ENCODE measurements at places on chromosomes 12 and 14.
A peak's percentile ranks its signal among the peaks of the same experiment; 100 is the strongest.

DNA sequence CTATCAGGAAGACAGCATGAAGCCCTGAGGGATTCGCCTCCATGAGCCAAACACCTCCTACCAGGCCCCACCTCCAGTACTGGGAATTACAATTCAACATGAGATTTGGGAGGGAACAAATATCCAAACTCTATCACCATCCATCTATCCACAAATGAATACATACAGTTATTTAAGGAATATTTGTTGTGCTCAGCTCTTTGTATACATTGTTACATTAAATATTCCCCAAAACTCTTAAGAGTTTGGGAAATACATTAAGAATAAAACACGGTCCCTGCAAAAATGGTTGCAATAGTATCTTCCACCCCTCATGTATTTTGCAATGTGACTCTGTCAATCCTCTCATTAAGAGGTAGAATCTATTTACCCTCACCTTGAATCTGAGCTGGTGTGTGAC is 109.8 kb upstream of the PLXNC1 start:
- no peak for DNase-seq

DNA sequence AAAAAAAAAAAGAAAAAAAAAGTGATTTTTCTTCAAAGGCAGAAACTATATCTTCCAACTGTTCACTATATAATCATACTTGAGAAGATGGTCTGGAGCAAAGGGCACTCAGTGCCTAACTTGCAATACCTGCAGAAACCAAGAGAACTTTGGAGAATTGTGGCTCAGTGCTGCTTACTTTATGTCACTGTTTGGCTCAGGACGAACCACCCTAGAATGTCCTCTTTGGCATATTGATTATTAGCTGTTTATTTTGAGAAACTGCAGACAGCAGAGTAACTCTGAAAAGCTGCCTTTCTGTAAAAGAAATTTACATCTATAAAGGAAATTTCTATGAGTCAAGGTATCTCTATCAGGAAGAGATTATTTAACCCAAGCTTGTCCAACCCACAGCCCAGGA is 100.2 kb downstream of the BBS10 start:
- no peak for DNase-seq

- DNase-seq: no peak
These were observed 56.5 kb downstream of the DAD1 start for GRCh38 chr14:22532345-22533056.

DNA sequence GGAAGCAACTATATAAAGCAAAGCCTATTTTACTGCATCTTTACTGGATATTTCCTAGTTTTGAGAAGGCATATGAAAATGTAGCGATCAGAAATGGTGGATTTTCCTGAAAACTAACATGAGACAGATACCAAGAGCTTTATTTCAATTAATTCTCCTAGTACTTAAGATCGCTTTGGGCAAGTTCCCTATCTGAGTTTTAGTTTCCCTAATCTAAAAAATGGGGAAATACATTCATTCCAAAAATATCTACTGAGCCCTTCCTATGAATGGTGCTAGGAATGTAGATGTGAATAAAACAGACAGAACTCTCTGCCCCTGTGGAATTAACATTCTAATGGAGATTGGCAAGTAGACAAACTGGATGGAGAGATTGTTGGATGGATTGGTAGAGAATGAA is 8.4 kb downstream of the CATSPERB start:
- no peak for DNase-seq

- peak; percentile 48 for DNase-seq
These were observed 5.0 kb downstream of the PPTC7 start for GRCh38 chr12:110577864-110578693.

DNA sequence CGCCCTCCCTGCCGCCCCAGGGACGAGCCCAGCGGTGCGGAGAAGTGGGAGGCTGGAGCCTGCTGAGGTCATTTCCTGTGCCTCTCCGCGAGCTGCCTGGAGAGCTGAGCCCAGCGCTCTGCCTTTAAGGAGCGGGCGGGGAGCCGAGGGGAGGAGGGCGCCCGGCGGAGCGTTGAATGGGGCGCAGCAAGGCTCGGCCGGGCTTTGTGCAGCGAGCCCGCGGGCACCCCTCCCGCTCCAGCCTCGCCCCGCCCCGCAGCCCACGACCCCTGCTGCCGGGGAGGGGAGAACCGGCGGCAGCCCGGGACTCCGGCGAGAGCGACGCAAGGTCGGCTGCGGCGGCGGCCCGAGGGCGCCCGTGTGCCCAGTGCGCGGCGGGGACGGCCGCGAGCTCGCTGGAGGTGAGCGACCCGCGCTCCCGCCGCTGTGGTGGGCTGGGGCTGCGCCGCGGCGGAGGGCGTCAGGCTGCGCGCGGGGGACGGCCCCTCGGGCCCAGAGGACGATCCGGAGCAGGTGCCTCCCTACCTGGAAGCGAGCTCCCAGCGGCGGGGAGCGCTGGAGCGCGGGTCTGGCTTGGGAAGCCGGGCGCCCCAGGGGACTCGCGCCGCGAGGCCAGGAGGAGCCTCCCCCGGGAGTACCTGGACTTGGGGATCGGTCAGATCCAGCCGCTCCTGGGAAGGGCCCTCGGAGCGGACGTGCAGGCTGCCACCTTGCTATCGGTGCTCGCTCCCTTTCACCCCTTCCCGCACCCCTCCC is at the start of gene PLEKHH1:
PLEKHH1 (plus strand) TSS at position 293 of the 756 bp plus-strand sequence. CDS start 8,578 bp downstream, outside the sequence.
- DNase-seq: peak; percentile 48

GRCh38 chr14:99261912-99262787 is 9.8 kb downstream of the BCL11B start:
- DNase-seq: peak; percentile 68

GRCh38 chr12:63877693-63878092 is 33.2 kb downstream of the SRGAP1 start:
- no peak for DNase-seq

DNA sequence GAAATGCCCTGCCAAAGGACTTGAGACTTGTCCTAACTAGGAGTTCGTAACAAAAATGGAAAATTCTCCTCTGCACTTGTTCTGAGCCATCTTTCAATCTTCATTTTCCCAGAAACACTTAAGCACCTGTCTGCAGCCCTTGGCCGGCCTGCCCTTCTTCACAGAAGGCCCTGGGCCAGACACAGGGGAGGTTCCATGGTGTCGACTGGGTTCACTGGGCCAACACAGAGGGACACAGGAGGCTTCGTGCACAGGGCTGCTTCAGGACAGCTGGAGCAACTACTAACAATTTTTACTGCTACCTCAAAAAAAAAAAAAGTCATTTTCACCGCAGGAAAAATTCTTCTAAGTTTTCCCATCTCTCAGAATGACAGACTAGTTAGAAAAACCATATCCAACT is 19.6 kb downstream of the NID2 start:
- DNase-seq: no peak

DNA sequence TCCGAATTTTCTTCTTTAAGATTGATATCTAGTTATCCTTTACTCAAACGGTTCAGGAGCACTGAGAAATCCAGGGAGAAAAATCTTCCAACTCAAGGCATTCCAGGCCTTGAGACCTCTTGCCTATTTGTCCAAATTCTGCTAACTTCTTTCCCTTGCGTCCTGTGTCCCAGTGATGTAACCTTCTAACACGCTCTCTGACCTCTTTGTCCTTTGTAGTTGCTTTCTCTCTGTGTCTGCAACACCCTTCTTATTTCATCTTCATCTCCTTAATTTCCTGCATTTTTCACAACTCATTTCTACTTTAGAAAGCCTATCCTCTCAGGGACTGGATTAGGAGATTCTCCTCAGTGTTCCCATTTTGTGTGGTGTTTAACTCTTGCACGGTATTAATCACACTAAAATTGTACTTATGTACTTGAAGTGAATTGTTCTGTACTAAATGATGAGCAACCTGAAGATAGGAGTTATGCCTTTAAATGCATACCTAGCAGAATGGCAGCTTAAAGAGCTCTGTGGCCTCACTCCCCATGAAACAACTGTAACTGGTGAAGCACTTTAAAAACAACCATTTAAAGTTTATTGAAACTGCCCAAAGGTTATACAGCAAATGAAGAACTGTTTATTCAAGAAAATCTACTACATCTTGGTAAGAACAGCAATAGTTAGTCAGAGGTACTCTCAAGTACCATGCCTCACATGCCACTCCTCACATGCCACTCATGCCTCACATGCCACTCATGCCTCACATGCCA is 7.4 kb upstream of the SNAPC1 start:
- no peak for DNase-seq

GRCh38 chr14:90575336-90575735 is 178.5 kb downstream of the CALM1 start:
- no peak for DNase-seq

- DNase-seq: no peak
These were observed 118.3 kb upstream of the SLC38A4 start for GRCh38 chr12:46944088-46944487.

GRCh38 chr12:13097491-13098011 is 5.9 kb downstream of the GSG1 start:
- DNase-seq: no peak

GRCh38 chr12:107732365-107732764 is 28.6 kb downstream of the PRDM4 start:
- no peak for DNase-seq

DNA sequence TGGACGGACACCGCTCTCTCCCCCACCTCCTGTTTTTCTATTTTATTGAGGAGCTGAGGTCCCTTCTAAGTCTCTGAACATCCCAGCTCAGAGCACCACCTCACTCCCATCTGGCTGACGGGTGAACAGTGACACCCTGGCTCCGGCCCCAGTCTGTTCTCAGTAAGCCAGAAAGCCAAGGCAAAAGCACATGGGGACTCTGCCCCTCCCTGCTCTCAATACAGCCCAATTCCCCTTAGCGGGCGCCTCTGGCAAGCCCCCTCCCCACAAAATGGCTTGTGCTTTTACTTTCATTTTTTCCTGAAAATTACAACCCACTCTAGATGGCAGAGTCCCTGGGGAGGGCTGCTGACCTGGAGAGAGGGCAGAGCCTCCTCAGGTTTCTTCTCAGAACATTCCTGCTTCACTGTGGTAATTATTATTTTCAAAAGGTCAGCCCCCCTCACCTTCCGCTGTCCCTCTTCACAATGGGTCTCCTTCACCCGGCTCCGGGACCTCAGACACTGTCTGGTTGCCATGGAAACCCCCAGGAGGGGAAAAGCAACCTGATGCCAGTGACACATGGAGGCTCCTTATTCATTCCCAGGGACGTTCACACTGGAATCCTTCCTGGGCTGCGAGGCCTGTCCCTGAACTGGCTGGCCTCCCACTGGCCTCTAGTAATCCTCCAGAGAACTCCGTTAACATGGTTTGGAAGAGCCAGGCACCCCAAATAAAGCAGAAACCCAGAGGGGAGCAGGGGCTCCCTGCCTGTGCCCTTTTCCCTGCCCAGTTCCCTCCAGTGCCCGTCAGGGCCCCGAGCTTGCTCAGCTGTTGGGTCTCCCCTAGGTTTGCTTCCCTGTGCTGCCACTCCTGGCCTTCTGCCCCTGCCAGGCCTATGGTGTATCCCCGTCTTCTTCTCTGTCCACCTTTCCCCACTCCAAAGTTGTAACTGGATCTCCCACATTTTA is 15.9 kb downstream of the COL2A1 start:
- DNase-seq: no peak

GRCh38 chr12:83005534-83006197 is 319.0 kb downstream of the TMTC2 start:
- no peak for DNase-seq

DNA sequence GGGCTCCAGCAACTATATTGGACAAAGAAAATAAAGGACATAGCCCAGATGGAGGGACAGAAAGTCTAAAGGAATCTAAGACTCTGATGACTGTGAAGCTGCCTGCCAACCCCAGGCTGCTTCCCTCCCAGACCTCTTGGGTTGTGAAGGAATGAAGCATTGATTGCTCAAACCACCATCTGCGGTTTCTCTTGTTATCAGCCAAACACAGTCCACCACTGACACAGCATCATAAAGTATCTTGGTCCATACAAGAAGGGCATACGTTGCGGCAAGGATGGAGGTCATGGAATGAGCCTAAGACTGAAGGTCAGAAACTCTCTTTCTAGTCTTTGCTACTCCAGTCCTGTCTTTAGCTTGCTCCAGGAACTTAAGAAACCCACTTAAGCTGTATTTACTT is 58.5 kb upstream of the PLXNC1 start:
- DNase-seq: no peak

DNA sequence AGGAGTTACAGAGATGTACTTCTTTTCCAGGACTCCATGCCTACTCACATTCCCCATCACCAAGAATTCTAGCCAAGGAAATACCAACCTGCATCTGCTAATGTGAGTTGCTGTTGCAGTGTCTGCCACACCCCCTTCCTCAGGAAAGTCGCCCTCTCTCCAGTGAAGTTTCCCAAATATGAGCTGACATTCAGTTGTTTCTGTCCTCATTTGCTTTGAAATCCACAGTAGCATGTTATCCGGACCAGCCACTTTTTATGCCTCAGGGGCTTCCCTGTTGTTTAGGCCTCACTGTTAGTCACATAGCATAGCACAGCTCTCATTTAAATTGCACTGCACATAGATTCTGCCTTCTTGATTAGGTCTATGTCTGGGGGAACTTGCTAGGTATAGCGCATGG is 212.4 kb downstream of the EGLN3 start:
- no peak for DNase-seq

GRCh38 chr14:94342334-94342934 is 19.3 kb upstream of the SERPINA6 start:
- DNase-seq: no peak

DNA sequence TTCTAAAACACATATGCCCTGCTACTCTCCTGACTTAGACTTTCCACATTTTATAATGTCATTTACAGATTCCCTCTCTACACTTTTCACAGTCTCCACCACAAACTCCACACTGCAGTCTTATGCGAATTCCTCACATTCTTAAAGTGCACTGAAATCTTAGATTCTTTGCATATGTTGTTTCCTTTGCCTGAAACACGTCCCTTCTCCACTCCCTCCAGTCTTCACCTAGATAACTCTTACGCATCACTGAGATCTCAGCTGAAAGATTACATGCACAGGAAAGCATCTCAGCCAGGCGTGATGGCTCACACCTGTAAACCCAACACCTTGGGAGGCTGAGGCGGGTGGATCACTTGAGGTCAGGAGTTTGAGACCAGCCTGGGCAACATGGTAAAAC is 3.8 kb upstream of the ARHGAP9 start:
- no peak for DNase-seq
